ENCODE measurements at places on chromosomes 4 and X.

- DNase-seq, result no peak
- H3K27me3 ChIP-seq, result no peaks in the 10 kb centered on the region
- no peak overlapping the region for H3K27ac ChIP-seq
- no peaks in the 10 kb centered on the region for H3K4me1 ChIP-seq
- no peak overlapping the region for H3K4me3 ChIP-seq
- H3K36me3 ChIP-seq, result no peaks in the 10 kb centered on the region
Measured at GRCh38 chr4:10611673-10612072, 72.9 kb downstream of the CLNK start.

GRCh38 chrX:148517176-148517575 lies 16.8 kb downstream of the AFF2 start:
- H3K27ac ChIP-seq, result no peak overlapping the region
- no peaks in the 10 kb centered on the region for H3K36me3 ChIP-seq
- no peak overlapping the region for H3K4me3 ChIP-seq

DNA sequence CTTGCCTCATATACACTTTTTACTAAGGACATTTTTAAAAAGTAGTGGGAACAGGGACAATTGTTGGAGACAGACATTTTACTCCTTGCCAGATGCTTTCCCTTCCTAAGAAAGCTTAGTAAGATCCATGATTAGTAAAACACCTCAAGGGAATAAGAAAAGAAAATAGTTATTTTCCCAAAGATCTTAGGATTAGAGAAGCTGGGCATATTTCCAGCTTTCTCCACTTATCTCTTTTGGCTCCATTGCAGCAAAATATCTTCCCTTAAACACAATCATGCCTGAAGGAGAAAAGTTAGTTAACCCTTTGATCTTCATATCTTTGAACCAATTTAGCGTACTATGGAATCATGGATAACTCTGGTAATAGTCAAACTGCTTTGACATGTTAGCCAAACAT lies 257.9 kb downstream of the PCDH18 start:
- H3K27me3 ChIP-seq, result no peaks in the 10 kb centered on the region

DNA sequence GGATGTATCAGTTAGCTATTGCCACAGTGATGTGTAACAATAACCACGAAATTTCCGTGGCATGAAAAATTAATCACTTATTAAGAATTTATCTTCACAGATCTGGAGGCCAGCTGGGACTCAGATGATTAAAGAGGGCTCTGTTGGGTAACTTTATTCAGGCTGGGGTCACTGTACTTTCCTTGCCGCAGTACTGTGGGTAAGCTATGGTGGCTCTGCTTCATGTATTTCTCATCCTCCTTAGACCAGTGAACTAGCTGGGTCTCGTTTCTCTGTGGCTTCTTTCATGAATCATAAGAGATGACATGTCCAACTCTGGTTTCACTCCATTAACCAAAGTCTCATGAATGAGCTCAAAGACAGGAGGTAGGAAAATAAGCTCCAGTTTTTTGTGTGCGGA lies 13.5 kb downstream of the TEX13B start:
- no peak overlapping the region for H3K4me3 ChIP-seq
- DNase-seq, result no peak
- H3K27ac ChIP-seq, result no peak overlapping the region

- H3K27me3 ChIP-seq, result no peaks in the 10 kb centered on the region
- H3K36me3 ChIP-seq, result no peaks in the 10 kb centered on the region
- H3K4me1 ChIP-seq, result peaks cover 5% of the 10 kb centered on the region
- no peak overlapping the region for H3K4me3 ChIP-seq
Measured at GRCh38 chrX:39619182-39620009, 478.4 kb downstream of the BCOR start.
